ENCODE measurements at places on chromosomes 7 and 10.

DNA sequence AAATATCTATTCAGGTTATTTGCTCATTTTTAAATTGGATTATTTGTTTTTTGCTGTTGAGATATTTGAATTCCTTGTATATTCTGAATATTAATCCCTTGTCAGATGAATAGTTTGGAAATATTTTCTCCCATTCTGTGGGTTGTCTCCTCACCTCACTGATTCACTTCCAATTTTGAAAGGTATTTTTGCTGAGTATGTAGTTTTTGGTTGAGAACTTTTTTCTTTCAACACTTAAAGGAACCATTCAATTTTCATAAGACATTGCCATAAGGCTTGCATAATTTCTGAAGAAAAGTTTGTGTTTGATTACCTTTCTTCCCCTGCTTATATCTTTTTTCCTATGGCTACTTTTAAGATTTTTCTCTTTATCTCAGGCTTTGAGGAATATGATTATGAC, 8.9 kb upstream of the SCRN1 start:
- no peak for DNase-seq

DNA sequence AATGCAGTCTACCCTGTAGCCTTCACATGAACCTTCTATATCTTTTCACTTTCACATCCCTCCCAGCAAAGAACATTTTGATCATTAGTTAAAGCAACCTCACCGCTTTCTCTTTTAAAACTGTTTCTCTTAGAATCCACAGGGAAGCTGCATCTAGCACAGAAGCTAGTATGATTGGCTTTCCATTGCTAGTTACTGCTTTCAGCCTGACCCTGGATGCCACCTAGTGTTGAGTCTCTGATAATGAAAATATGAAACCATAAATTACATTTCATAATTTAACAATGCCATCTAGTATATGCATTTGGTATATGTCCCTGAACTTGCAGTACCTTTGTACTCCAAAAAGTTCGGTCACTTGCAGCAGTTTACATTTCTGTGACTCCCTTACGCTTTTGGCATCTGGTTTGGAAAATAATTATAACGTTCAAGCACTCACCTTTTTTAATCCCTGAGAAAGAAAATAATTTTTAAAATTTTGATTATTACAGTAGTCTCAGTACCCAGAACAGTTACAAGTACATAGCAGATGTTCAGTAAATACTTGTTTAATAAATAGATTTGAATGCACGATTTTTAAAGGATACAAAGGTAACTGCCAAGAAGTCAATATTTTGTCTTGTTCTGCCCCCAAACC, 22.7 kb downstream of the CISD1 start:
- DNase-seq: peak; percentile 65

DNA sequence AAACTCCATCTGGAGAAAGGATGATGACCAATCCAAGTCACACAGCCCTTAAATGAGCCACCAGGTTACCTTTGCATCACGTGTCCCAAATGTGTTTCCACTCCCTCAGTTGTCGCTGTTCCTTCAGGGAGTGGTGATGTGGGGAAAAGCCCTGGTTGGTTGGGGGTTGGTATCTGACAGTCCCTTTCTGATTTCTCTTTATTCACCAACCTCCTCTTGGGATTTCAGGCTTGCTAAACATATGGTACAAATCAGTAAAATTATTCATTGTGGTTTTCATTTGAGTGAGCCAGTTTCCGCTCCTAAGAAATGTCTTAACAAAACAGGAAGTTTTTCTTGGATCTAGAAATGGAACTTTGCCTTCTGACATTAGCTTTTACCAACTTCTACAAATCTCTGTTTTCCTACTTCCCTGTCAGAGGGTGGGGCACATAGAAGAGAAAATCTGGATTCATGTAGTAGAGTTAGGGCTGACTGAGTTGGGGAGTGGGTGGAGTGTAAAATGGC, 40.0 kb upstream of the KMT2E start:
- DNase-seq: peak; percentile 64

DNA sequence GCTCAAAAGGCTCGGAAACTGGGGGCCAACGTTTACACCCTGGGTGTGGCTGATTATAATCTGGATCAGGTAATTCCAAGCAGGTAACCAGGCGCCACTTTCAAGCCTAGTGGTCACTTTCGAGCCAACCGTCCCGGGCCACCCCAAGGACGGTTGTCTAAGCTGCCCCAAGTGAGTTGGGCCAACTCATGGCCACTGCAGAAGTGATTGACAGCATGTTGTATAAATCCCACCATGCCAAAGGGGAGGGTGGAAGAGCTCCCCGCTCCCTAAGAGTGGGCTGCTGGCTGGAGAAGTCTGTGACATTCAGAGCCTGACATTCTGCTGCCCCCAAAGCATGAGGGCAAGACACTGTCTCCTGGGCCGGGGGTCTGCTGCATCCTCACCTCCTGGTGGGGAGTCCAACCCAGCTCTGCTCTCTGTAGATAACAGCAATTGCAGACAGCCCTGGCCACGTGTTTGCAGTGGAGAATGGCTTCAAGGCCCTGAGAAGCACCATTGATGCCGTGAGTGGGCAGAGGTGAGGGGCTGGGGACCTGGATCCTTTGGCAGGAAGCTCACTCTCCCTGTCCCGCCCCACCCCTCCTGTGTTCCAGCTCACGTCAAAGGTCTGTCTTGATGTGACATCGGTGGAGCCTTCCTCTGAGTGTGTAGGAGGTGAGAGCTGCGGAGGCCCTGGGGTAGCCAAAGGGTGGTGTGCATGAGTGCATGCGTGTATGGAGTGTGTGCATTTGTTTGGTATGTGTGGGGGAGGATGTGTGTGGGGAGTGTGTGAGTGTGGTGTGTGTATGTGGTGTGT, 10.8 kb downstream of the ANTXRL start:
- DNase-seq: no peak

- no peak for DNase-seq
Measured at GRCh38 chr10:116802876-116803275, 46.4 kb upstream of the ENO4 start.

DNA sequence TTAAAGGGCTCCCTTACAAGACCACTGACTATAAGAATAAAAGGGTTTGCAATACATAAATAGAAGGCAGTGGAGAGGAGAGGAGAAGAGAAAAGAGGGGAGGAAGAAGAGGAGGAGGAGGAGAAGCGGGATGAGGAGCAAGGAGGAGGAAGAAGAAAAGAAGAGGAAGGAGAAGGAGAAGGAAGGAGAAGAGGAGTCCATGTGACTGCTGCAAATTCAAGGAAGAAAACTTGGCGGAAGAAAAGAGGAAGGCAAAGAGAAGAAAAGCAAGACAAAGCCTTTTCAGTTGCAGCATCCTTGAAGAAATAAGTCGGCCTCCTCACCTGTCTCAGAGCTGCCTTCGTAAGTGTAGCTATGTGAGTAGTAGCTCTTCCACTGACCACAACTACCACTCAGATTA, 22.6 kb downstream of the ASAH2 start:
- no peak for DNase-seq

- no peak for DNase-seq
Measured at GRCh38 chr7:52669031-52669430, 366.4 kb upstream of the POM121L12 start.

- no peak for DNase-seq
Measured at GRCh38 chr10:45553155-45553554, 119.4 kb downstream of the ZFAND4 start.

- no peak for DNase-seq
Measured at GRCh38 chr10:44809647-44810046, 101.5 kb upstream of the TMEM72 start.

DNA sequence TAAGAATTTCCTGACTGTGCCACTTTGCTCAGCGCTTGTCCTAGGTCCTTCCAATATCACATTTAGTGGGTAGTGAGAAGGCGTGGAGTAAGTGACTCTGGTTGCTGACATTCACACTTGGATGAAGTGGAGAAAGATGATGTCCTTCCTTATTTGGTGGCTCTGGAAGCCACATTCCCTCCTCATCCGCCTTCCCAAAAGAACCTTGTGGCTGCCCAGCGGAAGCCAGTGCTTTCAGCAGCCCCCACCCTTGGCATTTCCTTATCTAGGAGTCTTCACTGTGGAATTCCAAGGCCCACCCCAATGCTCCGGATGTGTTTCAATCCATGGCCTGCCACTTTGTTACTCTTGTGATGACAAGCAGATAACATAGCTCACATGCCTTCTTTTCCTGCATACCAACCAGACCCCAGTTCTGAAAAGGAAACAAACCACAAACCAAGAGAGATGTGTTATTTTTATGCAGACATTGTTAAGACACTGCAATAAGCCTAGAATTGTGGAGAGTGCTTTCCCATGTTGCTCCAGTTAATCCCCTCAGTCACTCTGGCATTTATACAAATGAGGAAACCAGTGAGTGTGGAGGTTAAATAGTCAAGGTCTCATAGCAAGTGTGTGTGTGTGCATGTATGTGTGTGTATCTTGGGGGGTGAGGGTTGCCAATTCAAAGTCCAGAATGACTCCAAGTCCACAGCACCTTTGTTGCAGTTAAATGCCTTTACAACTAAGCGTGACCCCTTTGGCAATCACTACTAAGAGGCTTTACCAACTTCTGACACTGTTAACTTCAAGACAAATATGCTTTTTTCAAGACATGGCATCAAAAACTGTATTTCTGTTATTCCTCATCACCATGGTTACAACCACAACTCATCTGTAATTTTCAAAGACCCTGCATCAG, 10.3 kb upstream of the ANKRD1 start:
- DNase-seq: peak; percentile 96

DNA sequence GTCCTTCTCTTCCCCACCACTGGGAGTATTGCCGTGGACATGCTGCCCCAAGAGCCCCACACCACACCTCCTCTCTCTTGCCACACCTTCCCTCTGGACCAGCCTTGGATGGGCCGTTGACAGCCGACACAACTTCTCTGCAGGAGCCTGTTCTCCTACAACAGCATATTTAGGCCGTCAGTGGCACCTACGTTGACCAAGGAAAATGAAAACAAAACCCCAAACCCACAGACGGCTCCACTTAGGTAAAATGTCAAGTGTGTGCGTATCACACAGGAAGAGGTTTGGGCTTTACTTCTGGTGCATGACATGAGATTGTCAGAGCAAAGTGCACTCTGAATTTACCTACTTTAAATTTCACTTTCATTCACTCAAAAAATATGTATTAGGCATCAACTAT, 246.6 kb downstream of the ZMYND11 start:
- DNase-seq: no peak

- DNase-seq: no peak
Measured at GRCh38 chr10:24370877-24371276, 161.9 kb downstream of the KIAA1217 start.

- DNase-seq: no peak
Measured at GRCh38 chr7:87445897-87446296, 29.6 kb downstream of the ABCB4 start.

DNA sequence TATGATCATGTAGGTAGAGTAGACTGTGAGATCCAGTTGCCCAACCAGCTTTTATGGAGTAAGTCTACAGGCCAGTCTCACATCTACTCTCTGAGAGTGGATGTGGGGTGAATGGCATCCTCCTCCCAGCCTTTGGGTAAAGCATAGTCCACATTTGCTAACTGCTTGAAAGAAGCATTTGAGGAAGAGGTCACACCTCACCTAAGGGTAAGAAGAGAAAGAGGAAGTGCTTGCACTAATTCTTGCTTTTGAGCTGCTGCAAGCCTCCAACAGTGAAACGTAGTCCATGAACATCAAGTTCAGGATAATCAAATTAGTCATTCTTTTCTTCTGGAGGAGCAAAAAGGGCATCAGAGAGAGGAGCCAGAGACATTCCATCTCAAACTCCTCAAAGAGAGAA, 93.9 kb upstream of the AGR3 start:
- DNase-seq: no peak

GRCh38 chr7:145431834-145432233, 596.0 kb upstream of the TPK1 start:
- no peak for DNase-seq

DNA sequence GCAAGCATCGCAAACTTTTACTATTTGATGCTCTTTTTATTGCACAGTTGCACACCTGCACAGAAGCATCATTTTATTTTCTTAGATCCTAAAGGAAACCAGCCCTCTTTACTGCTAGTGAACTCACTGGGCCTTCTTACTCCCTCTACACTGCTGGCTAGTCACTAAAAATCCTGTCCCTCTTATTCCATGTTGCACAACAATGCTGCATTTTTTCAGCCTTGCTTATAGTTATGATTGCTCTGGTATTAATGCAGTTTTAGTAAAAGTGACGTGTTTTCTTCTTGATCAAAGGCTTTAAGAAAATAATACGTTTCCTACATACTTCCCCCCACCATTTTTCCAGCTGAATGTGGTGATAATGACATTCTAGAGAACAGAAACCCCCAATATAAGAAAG, 132.9 kb upstream of the FAM3C start:
- DNase-seq: no peak

DNA sequence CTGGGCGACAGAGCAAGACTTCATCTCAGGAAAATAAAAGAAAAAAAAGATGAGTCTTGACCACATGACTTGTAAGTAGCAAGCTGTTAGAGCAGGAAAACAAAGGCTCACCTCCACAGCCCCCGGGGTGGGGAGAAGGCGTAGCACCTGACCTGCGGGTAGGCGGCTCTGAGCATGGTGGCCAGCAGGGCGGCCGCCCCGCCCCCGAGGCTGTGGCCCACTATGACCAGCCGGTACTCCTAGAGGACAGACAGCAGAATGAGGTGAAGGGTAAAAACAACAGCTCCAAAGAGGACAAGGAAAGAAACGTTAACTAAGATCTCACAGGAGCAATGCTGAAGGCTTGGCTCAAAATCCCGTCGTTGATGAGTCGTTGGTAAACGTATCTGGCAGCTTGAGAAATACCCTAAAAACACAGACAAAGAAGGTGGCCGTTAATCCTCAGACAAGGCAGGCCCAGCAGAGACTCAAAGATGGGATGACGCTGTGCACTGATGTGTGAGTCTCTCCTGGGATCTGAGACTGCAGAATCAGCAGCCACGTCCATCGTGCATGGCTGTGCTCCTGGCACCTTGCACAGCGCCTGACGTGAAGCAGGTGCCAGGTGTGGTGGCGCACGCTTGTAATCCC, 31.1 kb downstream of the DAGLB start:
- no peak for DNase-seq

DNA sequence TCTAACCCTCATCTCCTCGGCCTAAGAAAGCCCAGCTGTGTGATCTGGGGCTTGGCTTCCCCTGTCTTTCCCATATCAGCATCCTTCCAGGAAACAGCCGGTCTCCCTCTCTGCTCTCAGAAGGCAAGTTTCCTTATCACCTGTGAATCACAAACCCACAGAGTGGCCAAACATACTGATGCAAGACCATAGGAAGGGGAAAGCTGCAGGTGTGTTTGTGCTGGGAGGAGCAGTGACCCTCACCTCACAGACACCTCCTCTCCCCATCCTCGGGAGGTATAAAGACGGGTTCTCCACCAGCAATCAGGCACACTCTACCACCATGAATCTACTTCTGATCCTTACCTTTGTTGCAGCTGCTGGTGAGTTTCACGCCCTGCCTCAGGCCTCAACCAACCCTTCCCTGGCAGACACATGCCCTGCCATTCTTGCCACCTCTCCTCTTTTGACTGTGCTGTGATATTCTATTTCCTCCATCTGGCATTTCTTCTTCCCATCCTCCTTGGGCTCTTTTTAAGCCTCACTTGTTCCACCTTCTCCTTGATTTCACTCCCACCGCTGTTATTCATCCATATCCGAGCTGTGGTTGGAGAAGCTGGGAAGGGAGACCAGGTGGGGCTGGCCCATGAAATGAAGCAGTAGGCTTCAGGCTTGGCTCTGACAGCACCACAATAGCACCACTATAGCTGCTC, at the start of gene PRSS2:
Gene PRSS2, plus strand, starts transcription at position 310 of the 692 bp plus-strand sequence. Its CDS starts 13 bp downstream, at position 323.
- DNase-seq: no peak
